ENCODE measurements at places on chromosomes 6 and 20.

- no peak for ATAC-seq
Observed at GRCh38 chr6:93678841-93679454, 259.6 kb upstream of the EPHA7 start.

- ATAC-seq, result no peak
Observed at GRCh38 chr6:25341203-25341552, 62.0 kb downstream of the CARMIL1 start.

GRCh38 chr20:60812561-60812960 lies 439.5 kb upstream of the CDH4 start:
- no peak for ATAC-seq

GRCh38 chr6:54835176-54835575 lies 11.4 kb upstream of the FAM83B start:
- no peak for ATAC-seq

DNA sequence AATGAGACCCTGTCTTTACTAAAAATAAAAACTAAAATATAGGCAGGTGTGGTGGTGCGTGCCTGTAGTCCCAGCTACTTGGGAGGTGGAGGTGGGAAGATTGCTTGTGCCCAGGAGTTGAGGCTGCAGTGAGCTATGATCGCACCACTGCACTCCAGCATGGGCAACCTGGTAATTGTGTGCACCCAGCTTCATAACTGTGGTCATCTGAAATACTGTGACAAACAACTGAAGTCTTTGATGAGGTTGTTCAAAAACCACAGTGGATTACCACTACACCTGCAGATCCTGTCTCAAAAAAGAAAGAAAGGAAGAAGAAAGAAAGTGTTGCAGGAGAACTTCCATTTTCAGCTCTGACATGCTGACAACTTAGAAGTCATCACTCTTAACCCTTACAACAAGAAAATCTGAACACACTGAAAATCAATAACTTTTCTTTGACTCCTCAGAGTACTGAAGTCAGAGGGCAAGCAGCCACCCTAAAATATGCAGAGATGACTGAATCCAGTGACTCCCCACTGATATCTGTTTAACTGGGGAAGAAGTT lies 13.8 kb upstream of the ZBP1 start:
- ATAC-seq, result no peak

GRCh38 chr6:30311101-30311500 lies 15.6 kb upstream of the TRIM39 start:
- no peak for ATAC-seq

DNA sequence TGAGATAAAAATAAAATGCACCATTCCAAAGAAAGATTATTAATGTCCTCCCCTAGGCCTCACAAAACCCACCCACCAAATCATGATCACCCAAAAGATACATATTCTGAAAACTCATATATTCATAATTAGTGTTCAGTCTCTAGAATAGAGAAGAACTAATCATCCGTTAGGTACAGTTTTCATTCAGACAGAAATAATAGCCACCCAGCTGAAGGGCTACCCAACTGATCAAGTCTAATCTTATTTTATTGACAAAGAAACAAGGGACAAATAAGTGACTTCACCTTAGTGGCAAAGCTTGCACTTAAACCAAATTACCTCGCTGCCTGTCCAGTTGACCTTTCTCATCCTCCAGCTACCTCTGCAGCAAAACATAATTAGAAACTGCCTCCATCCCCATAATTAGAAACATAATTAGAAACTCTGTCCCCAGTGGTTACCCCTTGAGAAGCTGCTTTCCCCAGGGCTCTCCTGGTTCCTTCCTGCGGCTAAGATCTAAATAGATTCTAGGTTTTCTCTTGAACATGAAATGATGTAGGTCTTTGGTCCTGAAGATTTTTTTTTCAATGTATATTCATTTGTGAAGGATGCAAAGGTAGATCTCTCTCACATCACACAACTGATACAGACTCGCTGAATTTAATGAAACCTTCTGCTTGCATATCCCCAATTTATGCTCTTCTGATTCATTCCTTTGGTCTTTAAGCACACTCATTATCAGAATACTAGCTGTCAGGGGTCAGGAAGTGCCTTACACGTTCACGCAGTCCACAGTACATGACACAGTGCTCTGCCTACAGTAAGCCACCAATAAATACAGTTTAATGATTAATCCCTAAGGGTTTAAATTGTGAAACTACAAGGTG lies 46.3 kb downstream of the HBS1L start:
- no peak for ATAC-seq

DNA sequence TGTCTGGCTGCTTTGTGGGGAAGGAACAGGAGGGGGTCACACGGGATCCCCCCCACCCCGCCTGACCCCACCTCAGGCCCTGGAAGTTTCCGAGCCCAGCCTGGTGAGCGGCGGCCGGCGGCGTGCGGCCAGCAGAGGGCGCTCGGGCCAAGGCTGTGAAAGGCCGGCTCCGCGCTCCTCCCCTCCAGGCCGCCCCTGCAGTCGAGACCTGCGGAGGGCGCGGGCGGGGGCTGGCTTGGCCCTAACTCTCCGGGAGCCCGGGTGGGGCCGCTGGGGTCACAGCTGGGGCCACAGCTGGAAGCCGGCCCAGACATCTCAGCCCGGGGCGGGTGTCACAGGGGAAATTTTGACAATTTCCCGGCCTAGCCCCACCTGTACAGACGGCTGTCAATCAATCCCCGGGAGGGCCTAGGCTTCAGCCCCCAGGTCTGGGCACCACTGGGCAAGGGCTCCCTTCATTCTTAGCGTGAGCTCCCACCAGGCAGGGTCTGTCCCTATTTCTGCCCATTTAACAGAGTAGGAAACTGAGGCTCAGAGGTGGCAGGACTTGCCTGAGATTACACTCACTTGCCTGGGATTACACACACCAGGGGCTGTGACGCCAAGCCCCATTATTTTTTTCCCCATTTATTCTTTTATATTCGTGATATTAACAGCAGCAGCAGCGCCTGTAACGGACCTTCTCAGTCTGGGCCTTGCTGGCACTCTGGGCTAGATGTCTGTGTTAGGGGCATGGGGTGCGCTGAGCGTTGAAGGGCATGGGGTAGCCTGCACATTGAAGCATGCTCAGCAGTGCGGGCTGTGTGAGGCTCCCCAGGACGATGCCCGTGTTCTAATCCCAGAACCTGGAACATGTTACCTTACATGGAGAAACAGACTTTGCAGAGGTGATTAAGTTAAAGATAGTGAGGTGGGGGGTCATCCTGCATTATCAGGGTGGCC lies 23.0 kb downstream of the ZBP1 start:
- peak; percentile 92 for ATAC-seq

Data from SK-N-SH treated with all-trans-retinoic acid at 6 μM for 48 hours (cell line).